ENCODE measurements at places on chromosomes 3 and 15.

- no peak for DNase-seq
Observed at GRCh38 chr3:149744606-149745005, 7.7 kb downstream of the COMMD2 start.

GRCh38 chr3:134328147-134328591 is 46.1 kb downstream of the AMOTL2 start:
- no peak for DNase-seq

DNA sequence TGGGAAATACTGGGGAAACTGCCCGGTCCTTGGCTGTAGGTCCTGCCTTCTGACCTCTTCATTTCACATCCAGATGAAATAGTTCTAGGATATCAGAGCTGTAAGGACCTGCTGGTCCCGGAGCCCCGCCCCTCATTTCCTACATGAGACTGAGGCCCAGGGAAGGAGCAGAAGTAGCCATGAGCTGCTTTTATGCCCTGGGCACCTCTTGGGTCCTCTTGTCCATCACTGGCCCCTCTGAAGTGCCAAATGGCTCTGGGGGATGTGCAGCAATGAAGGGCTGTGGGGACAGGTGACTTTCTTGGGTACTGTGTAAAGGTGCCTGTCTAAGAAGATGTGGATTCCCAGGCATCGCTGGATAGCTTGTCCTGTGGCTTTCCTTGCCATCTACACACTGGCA is 40.3 kb upstream of the ESYT3 start:
- no peak for DNase-seq

- DNase-seq: no peak
Observed at GRCh38 chr3:102090721-102091045, 241.4 kb downstream of the NFKBIZ start.

- peak; percentile 72 for DNase-seq
Observed at GRCh38 chr15:73704869-73705645, 20.9 kb downstream of the CD276 start.

DNA sequence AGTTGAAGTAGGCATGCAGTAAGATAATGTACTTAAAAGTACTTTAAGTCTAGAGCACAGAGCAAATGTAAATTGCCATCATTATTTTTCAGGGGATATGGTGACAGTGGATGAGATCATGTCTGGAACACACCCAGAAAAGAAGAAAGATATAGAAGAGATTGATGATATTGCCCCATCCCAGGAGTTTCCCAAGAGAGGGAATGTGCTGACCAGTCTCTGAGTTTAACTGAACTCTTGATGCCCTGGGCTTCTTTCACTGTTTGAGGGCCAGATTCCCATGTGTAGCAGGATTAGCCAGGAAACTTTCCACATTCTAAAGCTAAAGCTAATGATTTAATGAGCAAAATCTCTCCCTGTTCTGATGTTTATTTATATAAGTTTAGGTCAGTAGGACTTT is 366.8 kb upstream of the UMPS start:
- DNase-seq: no peak

- no peak for DNase-seq
Observed at GRCh38 chr3:142705198-142705597, 18.6 kb upstream of the TRPC1 start.

DNA sequence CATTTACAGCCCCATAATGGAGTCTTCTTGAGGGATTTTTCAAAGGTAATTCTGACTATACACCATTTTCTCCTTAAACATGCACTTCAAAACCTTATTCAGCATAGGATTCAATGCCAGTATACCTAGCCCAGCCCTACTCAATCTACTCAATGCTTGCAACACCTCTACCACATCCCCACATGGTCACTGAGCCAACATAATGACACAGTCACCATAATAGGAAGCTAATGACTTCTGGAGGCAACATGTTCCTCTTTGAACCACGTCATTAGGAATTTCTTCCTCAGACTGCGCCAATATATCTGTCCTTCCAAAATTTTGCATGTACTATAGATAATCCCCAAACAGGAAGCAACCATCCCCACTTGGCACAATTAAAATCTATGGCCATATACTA is 153.9 kb upstream of the SETMAR start:
- DNase-seq: no peak

- DNase-seq: no peak
Observed at GRCh38 chr3:10973046-10973595, 19.4 kb upstream of the SLC6A1 start.

DNA sequence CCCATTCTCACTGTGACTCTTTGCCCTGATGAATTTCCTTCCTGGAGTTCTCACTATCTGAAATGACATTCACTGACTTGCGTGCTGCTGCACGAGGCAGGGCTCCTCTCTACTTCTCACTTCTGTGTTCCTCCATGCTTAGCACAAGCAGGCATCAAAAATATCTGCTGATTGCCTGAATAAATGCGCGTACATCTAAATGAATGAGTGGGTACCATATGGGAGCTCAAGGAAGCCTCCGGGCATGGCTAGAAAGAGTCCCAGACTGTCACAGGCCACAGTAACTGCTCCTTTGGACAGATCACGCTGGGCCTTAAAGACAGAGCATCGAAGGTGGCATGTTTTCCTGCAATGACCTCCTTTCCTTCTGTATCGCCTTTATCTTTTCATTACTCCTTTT is 31.6 kb downstream of the HCN4 start:
- DNase-seq: no peak

- no peak for DNase-seq
Observed at GRCh38 chr3:3109407-3110298, 521 bp downstream of the IL5RA start.

DNA sequence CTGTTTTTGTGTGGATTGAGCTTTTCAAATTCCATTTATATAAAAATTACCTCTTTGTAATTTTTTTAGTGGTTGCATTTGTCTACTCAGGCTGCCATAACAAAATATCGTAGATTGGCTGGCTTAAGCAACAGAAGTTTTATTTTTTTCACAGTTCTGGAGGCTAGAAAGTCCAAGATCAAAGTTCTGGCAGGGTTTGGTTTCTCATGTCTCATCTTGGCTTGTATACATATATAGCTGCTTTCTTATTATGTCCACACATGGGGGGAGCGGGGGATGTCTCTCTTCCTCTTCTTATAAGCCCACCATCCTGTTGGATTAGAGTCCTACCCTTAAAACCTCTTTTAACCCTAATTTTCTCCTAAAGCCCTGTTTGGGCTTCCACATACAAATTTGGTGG is 28.5 kb downstream of the MGA start:
- DNase-seq: no peak

DNA sequence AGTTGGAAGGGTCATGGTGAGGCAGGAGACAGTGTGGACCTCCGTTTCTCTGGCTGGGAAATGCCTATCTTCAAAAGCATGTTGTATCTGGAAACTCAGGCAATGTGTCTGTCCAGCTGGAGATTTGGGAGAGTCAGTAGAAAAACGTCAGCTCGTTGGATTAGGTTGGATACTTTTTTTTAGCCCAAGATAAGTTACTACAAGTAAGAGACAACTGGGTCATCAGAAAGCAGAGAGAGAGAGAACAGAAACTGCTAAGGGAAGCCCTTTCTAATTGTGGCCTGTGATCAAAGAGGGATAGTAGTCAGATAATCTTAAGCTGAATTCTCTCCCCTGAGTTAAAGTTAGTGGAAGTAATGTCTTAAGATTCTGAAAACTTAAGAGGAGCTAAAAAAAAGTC is 78.9 kb upstream of the ZNF280D start:
- DNase-seq: no peak

DNA sequence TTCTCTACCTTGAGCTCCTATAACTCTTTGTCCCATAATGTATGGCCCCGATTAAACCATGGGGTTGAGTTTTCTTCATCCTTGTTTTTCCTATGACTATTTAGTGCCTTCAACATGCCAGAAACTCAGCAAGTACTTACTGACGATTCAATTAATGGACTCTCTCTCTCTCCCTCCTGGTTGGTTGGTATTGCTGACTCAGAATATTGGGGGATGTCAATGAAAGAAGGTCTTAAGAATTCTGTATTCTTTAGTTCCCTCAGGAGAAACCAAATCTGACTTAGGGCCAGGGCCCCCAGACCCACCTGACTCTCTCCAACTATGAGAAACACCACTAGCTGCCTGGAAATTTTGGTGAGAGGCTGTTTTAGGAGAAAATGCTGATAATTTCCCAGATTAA is 40.8 kb downstream of the TM4SF4 start:
- no peak for DNase-seq

- DNase-seq: no peak
Observed at GRCh38 chr15:51814606-51815005, 14.8 kb upstream of the TMOD3 start.

DNA sequence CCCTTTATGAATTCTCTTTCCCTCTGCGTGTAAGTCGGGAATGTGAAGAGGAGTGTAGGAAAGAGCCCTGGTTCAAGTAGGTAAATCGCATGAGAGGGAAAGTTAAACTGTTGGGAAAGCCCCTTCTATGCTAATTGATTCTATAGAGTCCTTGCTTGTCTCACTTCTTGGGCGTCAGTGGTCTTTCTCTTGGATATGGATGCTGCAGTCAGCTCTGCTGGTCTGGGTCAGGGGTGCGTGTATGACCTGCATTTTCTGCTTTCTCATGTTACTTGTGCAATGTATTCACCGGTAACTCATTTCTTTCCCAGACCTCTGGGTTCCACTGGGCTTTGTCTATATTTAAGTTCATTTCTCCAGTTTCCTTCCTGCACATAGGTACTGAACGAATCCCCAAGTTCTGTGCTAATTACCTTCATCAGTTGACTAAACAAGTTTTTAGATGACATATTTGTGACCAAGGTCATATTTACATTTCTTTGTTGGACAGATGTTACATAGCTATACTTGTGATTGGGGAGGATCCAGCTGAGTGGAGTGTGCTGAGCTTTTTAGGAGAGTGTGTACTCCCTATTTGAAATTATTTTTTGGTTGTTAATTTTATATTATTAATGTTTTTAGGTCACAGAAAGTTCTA is 1.4 kb downstream of the SETD5 start:
- no peak for DNase-seq

DNA sequence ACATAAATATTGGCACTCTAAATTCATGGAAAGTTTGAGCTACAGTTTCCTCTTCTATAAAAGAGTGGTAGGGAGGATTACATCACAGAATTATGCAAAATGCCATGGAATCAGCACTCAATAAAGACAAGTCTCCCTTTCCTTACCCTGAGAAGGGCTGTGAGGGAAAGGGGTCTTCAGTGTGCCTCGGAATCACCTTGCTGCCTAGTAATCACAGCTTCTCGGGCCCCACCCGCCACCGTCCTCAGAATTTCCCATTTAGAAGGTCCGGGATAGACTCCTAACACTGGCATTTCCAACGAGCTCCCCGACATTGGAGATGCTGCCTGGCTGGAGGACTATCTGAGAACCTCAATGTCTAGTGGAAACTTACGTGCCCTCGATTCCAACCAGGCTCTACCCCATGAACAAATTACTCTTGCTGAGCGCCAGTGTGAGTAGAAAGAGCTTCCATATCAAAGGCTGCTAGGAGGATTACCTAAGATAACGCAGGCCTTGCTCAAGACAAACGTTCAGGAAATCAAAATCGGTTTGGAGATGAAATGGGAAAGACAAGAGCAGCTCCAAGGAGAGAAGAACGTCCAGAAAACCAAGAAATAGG is 92.1 kb upstream of the CHD2 start:
- peak; percentile 36 for DNase-seq

GRCh38 chr3:186219211-186219638 is 110.3 kb upstream of the ETV5 start:
- peak; percentile 84 for DNase-seq

- DNase-seq: no peak
Observed at GRCh38 chr3:157240408-157240807, 80.5 kb upstream of the CCNL1 start.

- no peak for DNase-seq
Observed at GRCh38 chr3:134319931-134320330, 54.3 kb downstream of the AMOTL2 start.

GRCh38 chr3:3776607-3777006 is 22.6 kb upstream of the LRRN1 start:
- DNase-seq: no peak

DNA sequence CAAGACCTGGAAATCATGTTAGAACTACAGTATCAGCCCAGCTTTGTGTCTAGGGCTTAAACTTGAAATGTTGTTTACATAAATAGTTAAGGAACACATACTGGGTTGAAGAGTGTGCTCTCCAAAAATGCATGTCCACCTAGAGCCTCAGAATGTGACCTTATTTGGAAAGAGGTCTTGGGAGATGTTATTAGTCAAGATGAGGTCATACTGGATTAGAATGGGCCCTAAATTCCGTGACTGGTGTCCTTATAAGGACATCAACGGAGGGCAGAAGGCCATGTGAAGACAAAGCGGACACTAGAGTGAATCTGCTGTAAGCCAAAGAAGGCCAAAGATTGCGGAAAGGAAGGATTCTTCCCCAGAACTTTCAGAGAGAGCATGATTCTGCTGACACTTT is 759.2 kb upstream of the CFAP20DC start:
- DNase-seq: no peak

GRCh38 chr15:38512901-38513300 is 51.7 kb downstream of the RASGRP1 start:
- no peak for DNase-seq

- no peak for DNase-seq
Observed at GRCh38 chr3:110612045-110612444, 459.6 kb upstream of the NECTIN3 start.

GRCh38 chr15:28953573-28954195 is 67.9 kb downstream of the APBA2 start:
- DNase-seq: no peak

- no peak for DNase-seq
Observed at GRCh38 chr3:33918126-33918756, 119.8 kb downstream of the PDCD6IP start.

GRCh38 chr15:35566991-35567390 is 21.0 kb upstream of the DPH6 start:
- no peak for DNase-seq
